Activated naive CD8-positive, alpha-beta T cell treated with anti-CD3 and anti-CD28 coated beads for 36 hours (primary cell): ENCODE measurements at places on chromosomes 16 and 17. TPM values are rescaled to one million over a fixed set of nuclear protein-coding genes. Genes with fewer than 3 reads are reported as not detected.

CCL1 gene
- total RNA-seq: not detected

DNA sequence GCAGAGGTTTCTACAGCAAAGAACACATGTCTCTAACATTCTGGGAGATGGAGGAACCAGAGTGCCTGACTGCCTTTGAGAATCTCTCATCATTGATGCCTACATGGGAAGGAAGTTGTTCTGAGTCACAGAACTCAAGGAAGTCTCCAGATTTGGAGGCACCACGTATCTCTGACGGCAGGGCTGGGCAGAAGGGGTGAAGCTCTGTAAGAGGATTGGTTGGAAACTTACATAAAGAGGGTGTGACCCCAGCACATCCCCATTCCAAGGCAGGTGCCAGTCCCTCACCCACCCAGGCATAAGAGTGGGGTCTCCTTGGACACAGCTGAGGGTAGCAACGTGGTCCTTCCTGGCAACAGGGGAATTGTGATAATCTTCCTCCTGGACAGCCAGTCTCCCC is 17.4 kb downstream of the TNFRSF13B start:
- DNase-seq: no peak
- H3K36me3 ChIP-seq: peaks cover 1% of the 10 kb centered on the region
- H3K27me3 ChIP-seq: peaks cover 41% of the 10 kb centered on the region
- no peaks in the 10 kb centered on the region for H3K4me1 ChIP-seq
- H3K4me3 ChIP-seq: no peak overlapping the region

ELP5 gene
- total RNA-seq: 99.0 TPM

GRB7 gene
- 0.60 TPM for total RNA-seq

DNA sequence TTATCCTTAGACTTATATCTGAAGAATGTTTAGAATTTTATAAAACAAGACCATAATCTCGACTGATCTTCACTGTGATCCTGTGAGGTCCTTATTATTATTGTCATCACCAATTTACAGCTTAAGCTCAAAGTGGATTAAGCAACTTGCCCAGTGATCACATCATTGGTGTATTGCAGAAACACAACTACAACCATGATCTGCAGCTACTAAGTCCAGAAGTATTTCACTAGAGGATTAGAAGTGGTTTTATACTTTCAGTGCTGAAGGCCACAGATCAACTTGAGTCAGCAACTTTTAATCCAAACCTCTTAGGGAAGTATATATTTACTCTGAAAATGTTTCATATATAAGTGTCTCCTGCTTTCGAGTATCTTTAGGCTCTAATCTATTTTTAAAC is 624.3 kb upstream of the SOX9 start:
- H3K36me3 ChIP-seq: no peaks in the 10 kb centered on the region
- no peaks in the 10 kb centered on the region for H3K4me1 ChIP-seq
- H3K4me3 ChIP-seq: no peak overlapping the region
- no peak for DNase-seq
- no peaks in the 10 kb centered on the region for H3K27me3 ChIP-seq

SRCIN1 gene
- 0.42 TPM for total RNA-seq

DNA sequence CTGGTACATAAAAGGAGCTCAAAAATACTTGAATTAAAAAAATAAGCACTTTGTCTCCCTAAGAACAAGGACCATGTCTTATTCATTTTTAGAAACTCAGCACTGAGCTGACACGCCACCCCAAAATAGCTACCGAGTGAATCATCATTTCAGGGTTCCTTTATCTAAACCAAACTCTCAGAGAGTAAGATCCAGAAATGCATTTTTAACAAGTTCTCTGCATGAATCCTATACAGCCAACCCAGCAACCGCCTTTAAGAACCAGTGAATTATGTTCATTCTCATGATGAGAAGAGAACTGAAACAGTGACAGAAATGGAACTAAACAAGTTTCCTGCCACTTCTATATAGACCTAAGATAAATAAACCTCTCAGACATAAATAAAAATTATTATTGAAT is 8.7 kb downstream of the C16orf87 start:
- no peak overlapping the region for H3K4me3 ChIP-seq
- H3K36me3 ChIP-seq: peaks cover 11% of the 10 kb centered on the region
- no peak for DNase-seq
